ENCODE measurements at places on chromosomes 2 and 18.

- no peak for DNase-seq
Measured at GRCh38 chr18:9831036-9831722, 54.6 kb upstream of the TXNDC2 start.

DNA sequence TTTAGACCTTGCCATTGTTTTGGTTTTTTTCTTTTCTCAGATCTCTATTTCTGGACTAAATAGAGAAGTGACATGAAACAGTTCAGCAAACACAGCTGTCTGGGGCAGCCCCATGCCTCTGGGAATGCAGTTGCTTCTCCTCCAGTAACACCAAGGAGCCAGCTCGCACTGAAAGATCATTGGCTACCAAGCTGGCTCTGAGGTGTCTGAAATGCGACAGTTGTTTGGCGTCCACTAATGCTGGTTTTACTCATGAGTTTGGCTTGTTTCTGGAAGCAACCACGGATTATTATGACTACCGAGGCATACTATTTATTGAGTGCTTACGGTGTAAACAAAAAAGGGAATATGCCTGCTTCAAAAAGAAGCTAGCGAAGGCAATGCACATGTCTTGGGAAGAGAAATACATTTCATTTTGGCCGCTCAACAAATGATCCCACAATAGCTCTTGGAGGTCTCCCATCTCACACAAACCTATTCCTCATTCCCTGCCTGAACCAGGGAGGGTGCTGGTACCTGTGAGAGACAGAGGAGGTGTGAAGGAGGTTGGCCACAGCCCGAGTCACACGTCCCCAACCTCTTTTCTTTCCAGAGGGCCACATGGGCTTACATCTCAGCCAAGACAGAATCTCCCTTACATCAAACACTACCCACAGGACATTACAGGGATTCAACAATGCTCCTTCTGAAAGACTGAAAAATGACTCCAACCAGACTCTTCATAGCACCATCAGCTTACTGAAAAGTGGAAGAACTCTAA is 37.5 kb upstream of the NEB start:
- DNase-seq: no peak

DNA sequence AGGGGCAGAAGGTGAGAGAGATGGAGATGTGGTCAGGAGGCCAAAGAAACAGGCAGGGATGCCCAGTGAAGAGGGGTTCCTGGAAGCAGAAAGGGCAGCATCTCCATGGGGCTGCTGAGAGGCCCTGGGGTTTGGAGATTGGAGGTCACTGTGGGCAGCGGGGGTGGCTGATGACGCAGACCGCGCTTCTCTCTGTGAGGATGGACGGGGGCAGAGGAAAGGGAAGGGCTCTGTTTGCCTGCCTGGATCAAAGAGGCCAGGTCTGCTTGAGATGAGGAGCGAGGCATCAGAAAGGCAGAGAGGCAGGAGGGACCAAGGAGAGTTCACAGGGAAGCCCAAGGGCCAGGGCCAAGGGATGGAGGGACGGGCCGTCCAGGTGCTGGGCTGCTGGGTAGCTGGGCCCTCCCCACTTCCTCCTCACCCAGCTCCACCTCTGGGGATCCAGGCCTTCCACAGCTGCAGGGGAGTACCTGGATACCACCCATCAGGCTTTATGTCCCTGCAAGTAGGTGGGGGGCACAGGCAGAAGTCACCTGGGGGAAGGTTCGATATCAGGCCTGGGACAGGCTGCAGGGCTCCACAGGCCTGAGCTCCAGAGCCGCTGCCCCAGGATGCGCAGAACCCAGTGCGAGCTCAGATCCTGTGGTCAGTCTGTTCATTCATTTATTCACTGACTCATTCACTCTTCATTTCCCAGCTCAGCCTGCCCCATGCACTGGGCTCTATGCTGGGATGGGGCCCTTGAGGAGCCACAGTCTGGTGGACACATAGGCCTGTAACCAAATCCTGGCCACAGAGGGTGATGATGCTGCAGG is 30.6 kb downstream of the ADRA2B start:
- no peak for DNase-seq

GRCh38 chr2:72993147-72993932 is 76.0 kb downstream of the EMX1 start:
- DNase-seq: peak; percentile 21

DNA sequence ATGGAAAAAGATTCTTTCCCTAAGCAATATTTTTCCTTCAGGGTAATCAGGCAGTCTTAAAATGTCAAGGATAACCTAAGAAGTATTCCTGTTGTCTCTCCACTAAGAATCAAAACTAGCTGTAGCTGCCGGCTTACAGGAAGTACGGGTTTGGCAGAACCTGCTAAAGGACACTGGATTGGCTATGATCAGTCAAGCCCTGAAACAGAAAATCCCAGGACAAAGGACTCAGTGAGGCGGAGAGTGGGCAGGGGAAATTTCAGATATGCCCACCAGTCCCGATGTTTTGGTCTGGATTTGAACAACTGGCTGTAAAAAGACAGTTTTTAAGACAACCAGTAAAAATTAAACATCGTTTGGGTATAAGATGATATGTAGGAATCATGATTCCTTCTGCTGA is 155.7 kb downstream of the HDAC4 start:
- peak; percentile 47 for DNase-seq

DNA sequence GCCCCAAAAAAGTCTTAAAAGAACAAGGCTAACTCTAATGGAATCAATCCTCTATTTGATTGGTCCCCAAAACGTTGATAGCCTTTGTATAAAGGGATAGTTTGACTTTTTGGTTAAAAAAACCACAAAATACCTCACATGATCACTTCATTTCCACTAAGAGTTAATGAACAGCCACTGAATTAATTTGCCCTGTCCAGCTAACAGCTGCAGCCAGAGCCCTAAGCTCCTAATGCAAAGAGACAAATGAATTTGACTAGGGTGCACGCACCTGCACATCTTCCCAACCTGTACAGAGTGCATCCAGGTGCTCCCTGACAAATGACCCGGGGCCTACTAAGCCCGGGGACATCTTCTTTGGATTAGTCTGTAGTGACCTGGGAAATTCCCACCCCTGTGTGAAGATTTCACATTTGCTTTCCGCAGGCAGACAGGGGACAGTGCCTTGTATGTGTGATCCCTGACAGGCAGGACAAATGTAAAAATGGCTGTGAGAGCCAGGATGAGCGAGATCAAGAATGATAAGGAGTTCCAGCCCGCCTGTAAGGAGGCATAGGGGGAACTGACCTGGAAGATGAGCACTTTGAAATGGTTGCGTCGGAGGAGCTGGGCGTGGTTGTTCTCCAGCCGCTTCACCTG is 893 bp downstream of the CAVIN2 start:
- DNase-seq: no peak

GRCh38 chr2:162734866-162735265 is 103.7 kb downstream of the KCNH7 start:
- DNase-seq: no peak

GRCh38 chr2:157875641-157876065 is 477 bp downstream of the ACVR1 start:
- DNase-seq: no peak

- no peak for DNase-seq
Measured at GRCh38 chr2:25164561-25164960, 3.8 kb downstream of the POMC start.
